GM12891 (cell line): ENCODE measurements at places on chromosomes 16 and 17.
A peak's percentile ranks its signal among the peaks of the same experiment; 100 is the strongest.

GRCh38 chr16:78323315-78323714 is 223.9 kb downstream of the WWOX start:
- no peak for DNase-seq

- no peak for DNase-seq
These were observed 7.9 kb upstream of the MRC2 start for GRCh38 chr17:62619417-62620155.

GRCh38 chr17:81065500-81065899 is 30.5 kb downstream of the BAIAP2 start:
- no peak for DNase-seq

- no peak for DNase-seq
These were observed 216.6 kb upstream of the IRX3 start for GRCh38 chr16:54503011-54503855.

GRCh38 chr17:75843577-75844529 is at the start of gene UNC13D:
TSS of gene UNC13D (minus strand) at chr17:75844404. CDS start at chr17:75844337, 67 bp downstream.
- DNase-seq = peak; percentile 81

DNA sequence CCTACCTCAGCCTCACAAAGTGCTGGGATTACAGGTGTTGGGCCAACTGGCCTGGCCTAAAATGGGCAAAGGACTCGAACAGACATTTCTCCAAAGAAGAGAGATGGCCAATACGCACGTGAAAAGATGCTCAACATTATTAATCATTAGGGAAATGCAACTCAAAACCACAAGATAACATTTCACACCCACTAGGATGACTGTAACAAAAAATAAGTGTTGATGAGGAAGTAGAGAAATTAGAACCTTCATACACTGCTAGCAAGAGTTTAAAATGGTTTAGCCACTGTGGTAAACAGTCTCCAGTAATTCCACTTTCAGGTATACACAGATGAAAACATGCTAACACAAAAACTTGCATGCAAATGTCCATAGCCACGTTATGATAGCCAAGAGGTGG is 5.7 kb downstream of the TMED6 start:
- no peak for DNase-seq

GRCh38 chr17:30021708-30022317 is 80.4 kb downstream of the EFCAB5 start:
- DNase-seq = peak; percentile 10

DNA sequence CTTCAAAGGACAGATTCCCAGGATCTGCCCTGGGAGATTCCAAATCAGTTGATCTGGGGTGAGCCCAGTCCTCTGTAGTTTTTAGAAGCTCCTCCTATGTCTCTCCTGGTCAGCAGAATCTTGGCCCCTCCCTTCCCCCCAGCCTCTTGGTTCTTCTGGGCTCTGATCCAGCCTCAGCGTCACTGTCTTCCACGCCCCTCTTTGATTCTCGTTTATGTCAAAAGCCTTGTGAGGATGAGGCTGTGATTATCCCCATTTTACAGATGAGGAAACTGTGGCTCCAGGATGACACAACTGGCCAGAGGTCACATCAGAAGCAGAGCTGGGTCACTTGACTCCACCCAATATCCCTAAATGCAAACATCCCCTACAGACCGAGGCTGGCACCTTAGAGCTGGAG is 840 bp upstream of the CDH5 start:
- no peak for DNase-seq

- no peak for DNase-seq
These were observed at the start of gene STX1B for GRCh38 chr16:31010585-31011325. TSS of gene STX1B (minus strand) at chr16:31010638. CDS start at chr16:31010396, 242 bp downstream.

GRCh38 chr17:40531051-40531991 is 29.9 kb upstream of the TNS4 start:
- no peak for DNase-seq

DNA sequence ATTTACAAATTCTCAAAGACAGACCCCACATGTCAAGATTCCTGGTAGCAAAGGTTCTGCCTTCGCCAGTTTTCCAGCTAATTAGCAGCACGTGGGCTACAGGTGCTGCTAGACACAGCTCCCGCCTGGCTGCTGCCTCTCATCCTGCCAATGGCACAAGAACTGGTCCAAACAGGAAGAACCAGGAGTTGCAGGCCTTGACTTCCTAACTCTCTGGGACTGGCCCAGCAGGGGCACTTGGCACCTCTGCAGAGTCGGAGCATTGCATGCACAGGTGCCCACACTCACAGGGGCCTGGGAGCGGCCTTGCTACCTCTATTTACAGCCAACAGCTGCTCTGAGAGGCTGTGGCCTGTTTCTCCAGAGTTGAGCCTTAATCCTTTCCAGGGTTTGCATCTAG is 39.6 kb downstream of the TK2 start:
- no peak for DNase-seq

GRCh38 chr17:82070611-82071010 is 5.0 kb upstream of the DUS1L start:
- no peak for DNase-seq

- no peak for DNase-seq
These were observed 31.9 kb downstream of the WFDC1 start for GRCh38 chr16:84326545-84326944.

GRCh38 chr16:23952128-23952970 is 116.6 kb downstream of the PRKCB start:
- no peak for DNase-seq

DNA sequence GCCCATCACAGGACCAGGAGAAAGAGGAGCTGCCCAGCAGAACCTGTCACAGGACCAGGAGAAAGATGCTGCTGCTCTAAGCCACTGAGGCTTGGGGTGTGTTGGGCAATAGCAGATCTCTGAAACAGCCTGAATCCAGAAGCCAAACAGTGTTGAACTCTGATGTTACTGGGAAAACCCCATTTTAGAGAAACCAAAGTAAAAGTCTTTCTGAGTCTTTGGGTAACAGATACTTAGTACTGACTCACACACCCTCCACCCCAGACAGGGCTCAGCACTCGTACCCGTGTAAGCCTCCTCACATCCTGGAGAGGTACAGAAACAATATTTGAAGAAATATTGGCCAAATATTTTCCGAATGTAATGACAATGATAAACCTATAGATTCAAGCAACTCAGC is 82.8 kb upstream of the GNG13 start:
- no peak for DNase-seq

GRCh38 chr17:81641825-81642489 is 5.0 kb downstream of the TSPAN10 start:
- no peak for DNase-seq

DNA sequence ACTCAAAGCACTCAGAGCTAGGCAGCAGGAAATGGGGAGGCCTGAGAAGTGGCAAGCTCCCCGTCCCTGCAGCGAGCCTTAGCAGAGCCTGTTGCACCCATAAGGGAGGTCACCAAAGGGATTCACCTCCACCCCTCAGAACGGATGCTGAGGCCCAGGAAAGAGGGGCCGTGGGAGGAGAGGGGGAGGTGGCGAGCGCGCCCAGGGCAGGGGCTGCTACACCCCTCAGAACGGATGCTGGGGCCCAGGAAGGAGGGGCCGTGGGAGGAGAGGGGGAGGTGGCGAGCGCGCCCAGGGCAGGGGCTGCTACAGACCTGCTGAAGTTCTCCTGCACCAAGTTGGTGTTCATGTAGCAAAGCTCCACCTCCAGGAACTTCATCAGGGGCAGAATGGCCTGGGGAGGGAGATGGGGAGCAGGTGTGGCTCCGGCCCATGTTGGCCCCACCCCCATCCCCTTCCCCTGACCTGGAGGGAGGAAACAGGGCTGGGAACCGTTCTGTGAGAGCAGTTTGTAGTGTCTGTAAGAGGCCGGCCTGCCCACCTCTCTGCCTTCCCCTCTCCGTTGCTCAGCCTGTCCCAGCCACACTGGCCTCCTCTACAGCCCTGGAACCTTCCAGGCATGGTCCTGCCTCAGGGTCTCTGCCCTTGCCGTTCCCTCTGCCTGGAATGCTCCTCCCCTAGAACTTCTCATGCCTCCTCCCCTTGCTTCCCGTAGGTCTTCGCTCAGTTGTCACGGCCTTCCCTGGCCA is 11.4 kb downstream of the UNC13D start:
- no peak for DNase-seq

DNA sequence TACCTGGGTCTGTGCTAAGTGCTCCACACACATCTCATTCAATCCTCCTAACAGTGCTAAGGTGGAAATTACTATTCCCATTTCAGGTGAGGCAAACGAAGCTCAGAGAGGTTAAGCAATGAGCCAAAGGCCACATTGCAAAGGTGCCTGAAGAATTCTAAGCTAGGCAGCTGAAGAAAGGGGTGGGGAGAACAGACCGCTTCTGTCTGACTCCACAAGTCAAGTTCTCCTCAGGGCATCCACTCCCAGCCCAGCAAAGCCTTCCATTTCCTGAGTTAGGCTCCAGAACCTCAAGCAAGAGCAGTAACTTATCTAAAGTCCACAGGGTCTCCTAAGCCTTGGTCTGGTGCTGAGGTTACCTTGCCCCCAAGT is 27.0 kb upstream of the MRPS23 start:
- DNase-seq = no peak

DNA sequence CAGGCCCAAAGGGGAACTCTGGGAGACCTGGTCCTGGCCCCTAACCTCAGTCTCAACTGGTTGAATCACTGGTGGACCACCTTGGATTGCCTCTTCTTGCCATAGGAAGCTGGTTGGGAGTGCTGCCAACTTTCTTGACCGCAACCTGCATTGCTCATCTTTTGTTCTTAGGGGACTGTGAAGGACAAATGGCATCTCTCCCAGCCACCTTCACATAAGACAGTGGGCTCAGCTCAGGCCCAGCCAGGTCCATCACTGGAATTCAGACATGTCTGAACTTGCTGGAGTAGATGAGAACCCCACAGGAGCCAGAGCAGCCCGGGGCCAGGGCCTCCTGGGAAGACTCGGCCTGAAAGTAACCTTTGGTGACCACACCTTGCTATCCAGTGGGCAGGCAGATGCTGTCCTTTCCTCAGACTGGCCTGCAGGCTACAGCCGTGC is 18.8 kb downstream of the ADORA2B start:
- DNase-seq = no peak

- no peak for DNase-seq
These were observed 201.5 kb upstream of the N4BP1 start for GRCh38 chr16:48811478-48811877.

GRCh38 chr17:57514614-57515013 is 230.5 kb downstream of the CCDC182 start:
- DNase-seq = no peak
